ENCODE measurements at places on chromosomes 16 and 17.

GRCh38 chr17:80779961-80780380 lies 211.7 kb upstream of the CHMP6 start:
- DNase-seq: no peak

DNA sequence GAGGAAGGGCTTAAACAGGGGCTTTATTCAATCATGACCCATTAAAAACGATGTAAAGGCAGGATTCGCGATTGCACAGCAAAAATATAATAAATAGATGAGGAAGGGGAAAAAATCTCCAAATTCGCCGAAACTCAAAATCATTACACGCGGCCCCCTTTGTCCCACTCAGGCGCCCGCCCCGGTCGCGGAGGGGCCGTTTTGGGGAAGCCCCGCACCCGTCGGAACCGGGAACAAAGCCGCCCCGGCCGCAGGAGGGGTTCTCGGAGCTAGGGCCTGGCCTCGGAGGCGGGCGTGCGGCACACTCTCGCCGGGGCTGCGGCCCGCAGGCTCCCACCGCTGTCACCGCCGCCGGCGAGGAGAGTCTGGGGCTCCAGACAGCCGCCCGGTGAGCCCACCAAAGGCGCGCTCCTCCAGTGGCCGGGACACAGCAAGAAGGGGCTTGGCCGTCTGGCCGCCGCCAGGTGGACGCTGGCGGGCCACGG lies 521 bp downstream of the C16orf87 start:
- DNase-seq: peak; percentile 53

GRCh38 chr16:4116325-4117249 lies at the start of gene ADCY9:
Gene ADCY9, minus strand, starts transcription at chr16:4116442. Its CDS starts 1,000 bp downstream, at chr16:4115442.
- DNase-seq: no peak

- no peak for DNase-seq
Measured at GRCh38 chr17:39607851-39608130, at the start of gene NEUROD2. Gene NEUROD2, minus strand, starts transcription at chr17:39607920. Its CDS starts 1,321 bp downstream, at chr17:39606599.

DNA sequence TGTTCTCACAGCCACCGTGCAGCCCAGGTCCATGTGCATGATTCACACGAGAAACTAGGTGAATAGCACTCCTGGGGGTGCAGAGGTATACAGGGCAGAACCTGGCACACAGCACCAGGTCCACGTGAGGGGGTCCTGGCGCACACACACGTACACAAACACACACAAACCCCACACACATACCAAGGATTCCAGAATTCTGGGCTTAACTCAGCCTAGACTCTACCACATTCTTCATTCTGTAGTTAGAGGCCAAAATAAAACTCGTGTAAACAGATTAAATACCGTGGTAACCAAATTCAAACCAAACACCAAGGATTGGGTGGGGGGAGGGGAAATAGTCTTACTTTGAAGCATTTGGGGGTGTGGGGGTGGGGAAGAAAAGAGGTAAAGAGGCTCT lies 58.5 kb downstream of the XYLT1 start:
- DNase-seq: no peak

DNA sequence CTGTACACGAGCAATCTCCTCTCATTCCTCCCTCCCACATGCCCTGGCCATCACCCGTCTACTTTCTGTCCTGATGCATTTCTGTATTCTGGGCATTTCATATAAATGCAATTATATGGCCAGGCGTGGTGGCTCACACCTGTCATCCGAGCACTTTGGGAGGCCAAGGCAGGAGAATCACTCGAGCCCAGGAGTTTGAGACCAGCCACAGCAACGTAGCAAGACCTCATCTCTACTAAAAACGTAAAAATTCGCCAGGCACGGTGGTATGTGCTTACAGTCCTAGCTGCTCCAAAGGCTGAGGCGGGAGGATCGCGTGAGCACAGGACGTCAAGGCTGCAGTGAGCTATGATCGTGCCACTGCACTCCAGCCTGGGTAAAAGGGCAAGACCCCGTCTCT lies 4.8 kb downstream of the MEAK7 start:
- no peak for DNase-seq

- DNase-seq: no peak
Measured at GRCh38 chr16:47660540-47660939, 199.4 kb downstream of the PHKB start.

DNA sequence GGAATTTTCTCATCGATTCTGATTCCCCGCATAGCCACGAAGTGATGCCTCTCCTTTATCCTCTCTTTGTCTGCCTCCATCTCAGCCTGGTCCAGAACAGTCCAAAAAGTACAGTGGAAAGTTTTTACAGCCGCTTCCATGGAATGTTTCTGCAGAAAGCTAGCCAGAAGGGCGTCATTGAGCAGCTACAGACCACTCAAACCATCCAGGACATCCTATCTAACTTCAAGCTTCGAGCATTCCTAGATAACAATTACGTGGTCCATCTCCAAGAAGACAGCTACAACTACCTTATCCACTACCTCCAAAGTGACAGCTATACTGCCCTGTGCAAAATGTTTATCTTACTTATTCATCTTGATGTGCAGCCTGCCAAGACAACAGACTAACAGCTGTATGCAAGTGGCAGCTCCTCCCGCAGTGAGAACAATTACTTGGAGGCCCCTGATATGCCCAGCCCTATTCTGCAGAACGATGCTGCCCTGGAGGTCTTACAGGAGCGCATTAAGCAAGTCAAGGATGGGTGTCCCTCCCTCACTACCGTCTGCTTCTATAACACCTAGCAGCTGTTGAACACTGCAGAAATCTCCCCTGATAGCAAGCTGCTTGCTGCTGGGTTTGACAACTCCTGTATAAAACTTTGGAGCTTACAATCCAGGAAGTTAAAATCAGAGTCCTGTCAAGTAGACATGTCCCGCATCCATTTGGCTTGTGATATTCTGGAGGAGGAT lies 38.9 kb downstream of the SLFN12L start:
- no peak for DNase-seq

DNA sequence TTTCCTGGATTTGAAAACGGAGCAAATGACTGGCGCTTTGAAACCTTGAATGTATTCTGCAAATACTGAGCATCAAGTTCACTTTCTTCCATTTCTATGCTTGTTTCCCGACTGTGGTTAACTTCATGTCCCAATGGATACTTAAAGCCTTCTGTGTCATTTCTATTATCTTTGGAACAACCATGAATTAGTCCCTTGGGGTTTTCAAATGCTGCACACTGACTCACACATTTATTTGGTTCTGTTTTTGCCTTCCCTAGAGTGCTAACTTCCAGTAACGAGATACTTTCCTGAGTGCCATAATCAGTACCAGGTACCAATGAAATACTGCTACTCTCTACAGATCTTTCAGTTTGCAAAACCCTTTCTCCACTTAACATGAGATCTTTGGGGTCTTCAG lies 32.3 kb downstream of the BRCA1 start:
- DNase-seq: no peak

- no peak for DNase-seq
Measured at GRCh38 chr17:70786081-70786480, 616.7 kb downstream of the KCNJ2 start.

GRCh38 chr16:35596467-35596866 lies 2137.1 kb downstream of the TP53TG3F start:
- no peak for DNase-seq

DNA sequence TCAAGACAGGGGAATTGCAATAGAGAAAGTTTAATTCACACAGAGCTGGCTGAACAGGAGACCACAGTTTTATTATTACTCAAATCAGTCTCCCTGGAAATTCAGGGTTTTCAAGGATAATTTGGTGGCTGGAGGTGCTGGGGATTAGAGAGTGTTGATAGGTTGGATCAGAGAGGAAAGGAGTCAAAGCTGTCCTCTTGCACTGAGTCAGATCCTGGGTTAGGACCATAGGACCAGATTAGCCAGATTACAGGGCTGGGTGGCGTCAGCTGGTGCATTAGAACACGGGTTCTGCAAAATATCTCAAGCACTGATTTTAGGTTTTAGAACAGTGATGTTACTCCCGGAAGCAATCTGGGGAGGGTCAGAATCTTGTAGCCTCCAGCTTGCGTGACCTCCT lies 1.8 kb upstream of the NSMCE1 start:
- no peak for DNase-seq

DNA sequence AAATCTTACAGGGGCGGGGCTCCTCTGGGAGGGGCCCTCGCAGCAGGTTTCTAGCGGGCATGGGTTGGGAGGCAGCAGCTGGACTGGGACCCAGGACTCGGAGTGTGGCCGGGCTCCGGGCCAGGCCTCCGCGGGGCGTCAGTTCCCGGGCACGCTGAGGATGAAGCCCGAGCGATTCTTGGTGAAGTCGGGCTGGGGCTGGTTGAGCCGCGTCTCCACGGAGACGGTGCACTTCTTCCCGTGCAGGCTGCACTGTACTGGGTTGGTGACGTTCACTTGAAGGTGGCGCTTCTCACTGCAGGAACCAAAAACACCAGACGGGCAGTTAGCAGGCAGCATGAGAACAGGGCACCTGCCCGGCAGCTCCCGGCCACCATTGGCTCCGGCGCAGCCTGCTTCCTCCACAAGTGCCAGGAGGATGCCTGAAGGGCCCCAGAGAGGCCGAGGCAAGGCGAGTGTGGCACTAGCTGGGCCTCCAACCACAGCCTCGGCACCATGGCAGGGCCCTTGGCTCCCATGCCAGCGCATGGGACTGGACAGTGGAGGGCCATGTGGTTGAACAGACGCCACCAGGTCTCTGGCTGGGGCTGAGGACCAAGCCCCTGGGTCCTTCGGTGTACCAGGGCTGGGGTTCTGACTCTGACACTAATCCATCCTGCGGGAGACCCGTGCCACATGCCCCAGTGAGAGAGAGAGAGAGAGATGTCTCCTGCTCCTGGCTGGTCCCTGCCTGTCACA lies 8.0 kb downstream of the CDK5R1 start:
- no peak for DNase-seq

GRCh38 chr17:69282002-69282401 lies 44.9 kb downstream of the ABCA5 start:
- DNase-seq: no peak

DNA sequence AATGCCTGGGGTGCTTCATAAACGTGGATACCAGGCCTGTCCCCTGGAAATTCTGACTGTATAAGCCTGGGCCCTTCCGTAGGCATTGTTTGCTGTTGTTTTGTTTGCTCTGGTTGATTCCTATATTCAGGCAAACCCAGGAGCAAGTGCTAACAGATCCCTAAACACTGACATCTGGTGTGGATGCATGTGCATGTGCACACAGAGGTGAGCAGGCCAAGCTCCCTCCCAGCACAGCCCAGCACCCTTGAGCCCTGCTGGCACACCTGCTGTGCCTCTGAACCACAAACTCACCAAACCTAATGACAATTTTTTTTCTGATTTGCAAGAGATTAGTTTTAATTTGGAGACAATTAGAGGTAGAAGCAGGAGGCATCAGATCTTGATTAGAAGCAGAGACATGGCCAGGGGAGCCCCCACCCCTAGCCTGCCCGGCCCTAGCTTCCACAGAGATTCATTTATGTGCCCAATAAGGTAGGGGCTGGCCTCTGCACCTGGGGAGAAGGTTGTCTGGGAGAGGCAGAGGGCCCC lies 40.4 kb downstream of the TMEM132E start:
- no peak for DNase-seq

GRCh38 chr16:78624366-78624765 lies 524.9 kb downstream of the WWOX start:
- no peak for DNase-seq

DNA sequence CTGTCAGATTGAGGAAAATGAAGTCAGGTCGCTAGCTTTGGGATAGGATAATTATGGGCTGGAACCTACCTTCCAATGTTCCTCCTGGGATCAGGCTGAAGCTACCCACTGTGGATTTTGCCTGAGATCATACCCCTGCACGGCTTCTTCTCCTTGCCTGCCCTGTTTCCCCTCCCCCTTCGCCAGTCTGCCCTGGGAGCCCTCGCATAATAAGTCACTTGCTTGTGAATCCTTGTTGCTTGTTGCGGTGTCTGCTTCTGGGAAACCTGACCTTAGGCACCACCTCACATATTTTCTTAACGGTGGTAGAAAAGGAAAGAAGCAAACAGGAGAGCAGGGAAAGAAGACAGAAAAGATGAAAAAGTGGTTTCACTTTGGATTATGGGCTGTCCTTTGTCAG lies 13.3 kb upstream of the PMP22 start:
- DNase-seq: no peak

GRCh38 chr17:35747540-35748017 lies 5.5 kb downstream of the GAS2L2 start:
- DNase-seq: peak; percentile 18

DNA sequence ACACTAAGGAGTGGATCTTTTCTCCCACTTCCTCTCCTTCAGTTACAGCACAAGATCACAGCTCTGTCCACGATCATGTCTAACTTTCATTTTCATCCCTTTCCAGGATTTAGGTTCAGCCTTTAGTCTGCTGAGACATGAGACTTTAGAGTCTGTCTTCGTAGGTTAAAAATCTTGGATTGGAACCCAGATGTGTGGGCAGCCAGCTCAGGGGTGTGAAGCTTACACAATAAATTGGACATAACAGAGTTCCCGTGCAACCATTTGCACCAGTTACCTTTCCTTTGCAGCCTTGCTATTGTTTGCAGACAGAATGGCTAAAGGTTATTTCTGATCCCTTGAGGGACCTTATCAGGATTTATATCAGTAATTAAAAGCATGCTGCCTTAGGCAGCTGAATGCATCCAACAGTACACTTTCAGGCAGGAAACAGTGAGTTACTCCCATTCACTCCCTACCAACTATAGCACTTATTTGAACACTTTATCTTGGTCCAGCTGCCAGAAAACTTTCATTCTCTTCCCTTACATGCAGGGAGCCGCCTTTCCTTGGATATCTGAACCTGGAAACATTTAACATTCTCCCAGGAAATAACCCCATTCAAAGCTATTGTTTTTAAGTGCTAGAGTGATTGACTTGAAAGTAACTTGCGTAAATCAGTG lies 87.3 kb downstream of the TMEM100 start:
- no peak for DNase-seq

DNA sequence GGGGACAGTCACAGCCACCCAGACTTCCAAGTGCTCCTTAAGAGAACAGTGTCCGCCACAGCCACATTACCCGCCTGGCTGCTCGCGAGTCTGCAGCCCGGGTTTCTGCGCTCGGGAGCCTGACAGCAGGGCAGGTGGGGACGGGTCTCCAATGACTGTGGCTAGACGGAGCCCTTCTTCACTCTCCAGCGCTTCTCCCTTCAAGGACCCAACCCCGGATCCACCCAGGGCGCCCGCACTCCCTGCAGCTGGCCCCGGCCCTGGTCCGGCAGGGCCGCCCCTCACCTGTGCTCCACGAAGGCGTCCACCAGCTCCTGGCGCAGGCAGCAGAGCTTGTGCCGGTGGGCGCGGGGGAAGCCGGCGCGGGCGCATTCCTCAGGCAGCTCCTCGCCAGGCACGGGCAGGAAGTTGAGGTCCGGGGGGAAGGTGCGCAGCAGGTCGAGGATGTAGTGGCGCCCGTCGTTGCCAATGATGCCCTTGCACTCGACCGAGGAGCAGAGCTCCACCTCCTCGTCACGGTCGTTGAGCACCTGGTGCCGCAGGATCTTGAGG lies 13.9 kb downstream of the CLUH start:
- DNase-seq: no peak

- DNase-seq: no peak
Measured at GRCh38 chr17:31279401-31279800, 17.6 kb downstream of the OMG start.

GRCh38 chr17:67746704-67747571 lies 29.2 kb downstream of the NOL11 start:
- no peak for DNase-seq

GRCh38 chr16:520847-521246 lies 6.7 kb upstream of the CAPN15 start:
- DNase-seq: no peak

GRCh38 chr17:48037838-48038323 lies 284 bp upstream of the COPZ2 start:
- no peak for DNase-seq

GRCh38 chr16:89341697-89342694 lies 124.5 kb downstream of the ZNF778 start:
- no peak for DNase-seq
